ENCODE measurements at places on chromosomes 13 and 19. TPM values are rescaled to one million over a fixed set of nuclear protein-coding genes. Genes with fewer than 3 reads are reported as not detected.

CGB1 gene
- not detected for polyA plus RNA-seq

LIM2 gene
- polyA plus RNA-seq: 0.24 TPM

C19orf53 gene
- polyA plus RNA-seq: 208 TPM

NTN5 gene
- polyA plus RNA-seq: 0.66 TPM

ZNF585A gene
- polyA plus RNA-seq: 46.1 TPM

LRP3 gene
- not detected for polyA plus RNA-seq

CRB3 gene
- 4.2 TPM for polyA plus RNA-seq

RFPL4A gene
- not detected for polyA plus RNA-seq

SULT2A1 gene
- polyA plus RNA-seq: not detected

PNMA8A gene
- not detected for polyA plus RNA-seq

ZIC5 gene
- not detected for polyA plus RNA-seq

ZNF530 gene
- polyA plus RNA-seq: 5.0 TPM

STRN4 gene
- polyA plus RNA-seq: 33.3 TPM

KLK2 gene
- polyA plus RNA-seq: not detected

VAV1 gene
- 47.5 TPM for polyA plus RNA-seq
